Activated naive CD8-positive, alpha-beta T cell treated with anti-CD3 and anti-CD28 coated beads, Interleukin-2, amount 50 U/mL, for 24 hours (primary cell): ENCODE measurements at places on chromosomes 2 and 18.

DNA sequence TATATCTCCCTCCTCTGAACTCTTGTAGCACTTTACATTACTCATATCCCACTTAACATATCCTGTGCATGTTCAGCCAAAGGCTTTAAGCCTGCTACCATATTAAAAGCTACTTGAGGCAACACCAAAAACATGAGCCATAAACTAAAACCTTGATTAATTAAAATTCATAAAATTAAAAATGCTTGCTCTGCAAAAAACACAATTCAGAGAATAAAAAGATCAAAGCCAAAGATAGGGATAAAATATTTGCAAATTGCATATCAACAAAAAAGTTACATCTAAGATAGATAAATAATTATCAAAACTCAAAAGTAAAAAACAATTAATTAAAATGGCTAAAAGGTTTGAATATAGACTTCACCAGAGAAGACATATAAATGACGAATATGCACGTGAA, 495.4 kb upstream of the PIK3C3 start:
- DNase-seq: no peak

DNA sequence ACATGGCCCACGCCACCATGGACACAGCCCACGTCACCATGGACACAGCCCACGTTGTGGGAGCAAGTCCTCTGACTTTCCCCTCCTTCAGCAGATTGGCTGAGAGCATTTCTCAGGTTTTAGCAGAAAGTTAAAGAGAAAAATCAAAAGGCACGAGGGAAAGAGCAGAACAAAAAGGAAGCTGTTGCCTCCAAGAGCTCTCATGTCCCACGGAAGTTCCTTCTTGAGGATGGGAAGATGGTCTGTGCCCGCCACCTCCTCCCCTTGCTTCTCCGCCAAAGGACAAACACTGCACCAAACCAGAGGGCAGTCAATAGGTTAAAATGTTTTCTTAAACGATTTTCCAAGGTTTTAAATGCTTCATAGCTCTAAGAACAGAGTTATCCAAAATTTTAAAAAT, 148.4 kb downstream of the HDAC4 start:
- DNase-seq: no peak

DNA sequence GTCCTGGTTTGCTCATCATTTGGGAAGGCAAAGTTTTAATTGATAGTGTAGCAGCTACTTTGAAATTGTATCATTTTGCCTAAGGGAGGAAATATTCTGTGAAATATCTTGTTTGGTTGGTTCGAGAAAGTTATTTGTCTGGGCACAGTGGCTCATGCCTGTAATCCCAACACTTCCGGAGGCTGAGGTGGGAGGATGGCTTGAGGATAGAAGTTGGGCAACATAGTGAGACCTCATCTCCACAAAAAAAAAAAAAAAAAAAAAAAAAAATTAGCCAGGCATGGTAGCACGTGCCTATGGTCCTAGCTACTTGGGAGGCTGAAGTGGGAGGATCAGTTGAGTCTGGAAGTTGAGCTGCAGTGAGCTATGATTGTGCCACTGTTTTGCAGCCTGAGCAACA, 3.1 kb upstream of the ADGRF3 start:
- no peak for DNase-seq

DNA sequence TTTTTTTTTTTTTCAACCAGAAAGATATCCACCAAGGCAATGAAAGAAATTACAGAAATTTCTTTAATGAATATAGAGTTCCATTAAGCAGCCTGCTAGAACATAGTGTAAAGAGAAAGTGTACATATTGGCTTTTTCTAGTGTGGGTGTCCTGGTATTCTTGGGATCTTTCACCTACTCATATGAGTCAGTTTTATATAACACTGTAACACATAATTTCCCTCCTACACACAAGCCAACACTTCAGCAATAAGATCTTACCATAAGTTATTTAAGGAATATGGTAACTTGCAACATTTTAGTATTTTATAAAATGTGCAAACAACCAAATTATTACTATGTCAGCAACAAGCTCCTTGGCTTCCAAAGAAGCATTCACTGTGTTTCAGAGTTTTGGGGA, 59.9 kb downstream of the ZRANB3 start:
- no peak for DNase-seq

DNA sequence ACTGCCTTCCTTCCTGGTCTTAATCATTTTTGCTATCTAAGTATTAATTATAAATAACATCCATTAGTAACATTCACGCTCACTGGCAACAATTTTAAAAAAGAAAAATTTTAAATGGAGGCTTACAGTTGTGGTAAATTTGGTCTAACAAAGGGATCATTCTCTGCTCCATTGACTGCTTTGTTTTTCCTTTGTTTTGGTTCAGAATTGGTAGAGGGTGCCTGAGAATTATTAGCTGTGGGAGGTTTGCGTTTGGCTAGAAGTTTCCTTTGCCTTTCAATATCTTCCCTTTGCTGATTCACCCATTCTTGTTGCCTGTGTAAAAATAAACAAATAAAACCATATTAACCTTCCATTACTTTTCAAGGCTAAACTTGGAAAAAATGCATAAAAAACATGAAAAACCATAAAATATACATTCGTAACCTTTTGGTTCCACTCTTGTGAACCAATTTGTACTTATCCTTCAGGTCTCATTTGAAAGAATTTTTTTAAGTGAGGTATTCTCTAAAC, 114.6 kb downstream of the TLK1 start:
- no peak for DNase-seq

DNA sequence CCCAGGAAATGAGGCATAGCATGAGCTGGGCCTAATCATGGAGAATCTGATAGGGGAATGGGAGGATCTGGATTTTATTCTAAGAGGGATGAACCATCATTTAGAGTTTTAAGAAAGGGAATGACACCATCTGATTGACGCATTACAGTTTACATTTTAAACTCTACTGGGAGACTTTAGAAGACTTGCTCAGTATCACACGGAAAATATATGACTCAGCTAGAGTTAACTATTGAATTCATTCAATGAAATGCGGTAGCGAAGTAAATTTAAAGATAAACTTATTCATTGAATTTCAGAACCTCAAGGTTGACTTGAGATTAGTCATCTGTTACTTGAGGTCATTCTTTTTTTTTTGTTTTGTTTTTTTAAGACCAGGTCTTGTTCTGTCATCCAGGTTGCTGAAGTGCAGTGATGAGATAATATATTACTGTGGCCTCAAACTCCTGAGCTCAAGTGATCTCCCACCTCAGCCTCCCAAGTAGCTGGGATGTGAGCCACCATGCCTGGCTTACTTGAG, 25.0 kb downstream of the MC4R start:
- no peak for DNase-seq
